ENCODE measurements at places on chromosomes 13 and 19.
A peak's percentile ranks its signal among the peaks of the same experiment; 100 is the strongest.

DNA sequence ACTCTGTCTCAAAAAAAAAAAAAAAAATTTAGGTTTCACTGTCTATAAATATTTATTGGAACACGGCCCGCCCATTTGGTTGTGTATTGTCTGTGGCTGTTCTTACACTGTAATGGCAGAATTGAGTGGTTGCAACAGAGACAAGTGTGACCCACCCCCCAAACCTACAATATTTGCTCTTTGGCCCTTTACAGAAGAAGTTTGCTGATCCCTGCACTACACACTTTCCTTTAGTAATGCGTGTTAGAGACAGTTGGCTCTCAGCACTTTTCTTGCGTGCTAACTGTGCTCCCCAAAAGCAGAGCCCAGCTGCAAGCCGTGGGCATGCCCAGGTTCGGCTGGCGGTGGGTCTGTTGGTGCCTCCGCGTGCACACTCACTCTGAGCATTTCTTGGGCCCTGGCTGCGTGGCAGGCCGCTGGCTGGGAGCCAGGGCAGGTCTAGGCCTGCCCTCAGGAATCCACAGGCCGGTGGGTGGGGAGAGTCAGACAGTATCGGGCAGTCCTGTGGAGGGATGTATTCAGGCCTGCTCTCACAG is 72.6 kb downstream of the SIPA1L3 start:
- DNase-seq = no peak

DNA sequence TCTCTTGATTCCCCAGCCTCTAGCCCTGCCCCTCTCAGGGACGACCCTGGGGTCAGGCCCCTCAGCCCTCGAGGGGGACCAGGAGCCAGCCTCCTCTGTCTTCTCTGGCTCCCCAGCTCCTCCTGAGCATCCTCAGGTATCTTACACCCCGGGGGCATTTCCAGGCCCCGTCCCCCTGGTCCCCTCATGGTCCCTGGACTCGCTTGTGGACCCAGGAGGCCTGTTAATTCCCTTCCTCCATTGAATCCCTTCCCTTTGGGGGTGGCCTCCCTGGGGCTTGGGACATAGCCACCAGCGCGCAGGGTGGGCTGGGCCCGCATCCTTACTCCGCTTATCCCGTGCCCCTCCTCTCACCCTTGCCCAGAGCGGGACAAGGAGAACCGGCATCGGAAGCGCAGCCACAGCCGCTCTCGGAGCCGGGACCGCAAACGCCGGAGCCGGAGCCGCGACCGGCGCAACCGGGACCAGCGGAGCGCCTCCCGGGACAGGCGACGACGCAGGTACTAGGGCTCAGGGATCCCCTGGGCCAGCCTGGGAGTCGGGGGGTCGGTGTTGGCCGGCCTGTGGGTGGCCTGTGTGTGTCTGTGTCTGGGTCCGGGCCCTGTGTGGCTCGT is 4.1 kb downstream of the U2AF2 start:
- no peak for DNase-seq

DNA sequence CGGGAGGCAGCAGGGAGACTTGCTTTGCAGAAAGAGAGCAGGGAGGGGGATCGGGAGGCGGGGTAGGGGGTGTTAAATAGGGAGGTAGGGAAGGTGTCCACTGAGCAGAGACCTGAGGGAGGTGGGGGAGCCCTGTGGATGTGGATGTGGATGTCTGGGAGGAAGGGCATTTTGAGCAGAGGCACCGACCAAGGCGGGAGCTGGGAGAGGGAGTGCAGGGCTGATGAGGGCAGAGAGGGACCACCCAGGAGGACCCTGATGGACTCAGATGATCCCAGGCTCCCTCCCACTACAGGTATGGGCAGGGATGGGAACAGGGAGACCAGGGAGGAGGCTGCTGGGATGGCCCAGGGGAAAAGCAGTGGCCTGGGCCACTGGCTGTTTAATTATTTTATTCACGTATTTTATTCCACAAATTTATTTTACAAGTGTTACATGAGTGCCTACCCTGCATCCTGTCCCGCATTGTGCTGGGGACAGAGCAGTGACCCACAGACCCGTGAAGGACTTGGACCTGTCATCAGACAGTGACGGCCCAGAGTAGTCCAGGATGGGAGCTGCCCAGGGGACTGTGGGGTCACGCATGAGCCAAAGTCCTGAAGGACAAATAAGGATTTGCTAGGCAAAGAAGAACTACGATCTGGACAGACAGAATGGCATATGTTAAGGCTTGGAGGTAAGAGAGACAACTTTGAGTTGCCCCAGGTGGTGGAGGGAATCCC is 5.3 kb downstream of the GRAMD1A start:
- DNase-seq = no peak

- DNase-seq = no peak
Measured at GRCh38 chr13:99421758-99422585, 79.3 kb upstream of the TM9SF2 start.

- DNase-seq = no peak
Measured at GRCh38 chr19:3161453-3161852, 17.1 kb upstream of the S1PR4 start.

- DNase-seq = no peak
Measured at GRCh38 chr13:99861771-99862170, 109.8 kb downstream of the ZIC5 start.

- no peak for DNase-seq
Measured at GRCh38 chr19:41646589-41647204, 19.8 kb upstream of the CEACAM4 start.

GRCh38 chr13:59666504-59666903 is 497.2 kb downstream of the DIAPH3 start:
- DNase-seq = no peak

DNA sequence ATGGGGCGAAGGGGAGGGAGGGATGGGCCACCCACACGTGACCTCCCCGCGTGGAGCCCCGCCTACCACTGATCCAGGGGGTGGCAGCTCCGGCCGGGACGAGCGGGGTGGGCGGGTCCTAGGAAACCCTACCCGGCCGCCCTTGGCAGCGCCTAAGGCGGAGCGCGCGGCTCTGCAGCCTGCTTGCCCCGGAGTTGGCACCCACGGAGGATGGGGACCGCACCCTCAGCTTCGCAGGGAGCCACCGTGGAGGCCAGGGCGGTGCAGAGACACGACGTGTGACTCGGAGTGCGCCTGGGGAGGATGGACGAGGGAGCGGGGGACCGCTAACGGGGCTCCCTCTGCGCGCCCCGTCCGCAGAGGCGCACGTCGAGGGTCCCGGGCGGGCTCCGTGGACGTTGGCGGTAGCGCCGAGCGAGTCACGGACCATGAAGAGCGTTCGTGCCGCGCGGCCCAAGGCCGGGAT is at the start of gene RGS9BP:
Gene RGS9BP, plus strand, starts transcription at position 129 of the 466 bp plus-strand sequence. CDS start 416 bp downstream, outside the sequence.
- DNase-seq = peak; percentile 54

GRCh38 chr19:6061376-6062130 is 48.7 kb downstream of the RFX2 start:
- DNase-seq = no peak

DNA sequence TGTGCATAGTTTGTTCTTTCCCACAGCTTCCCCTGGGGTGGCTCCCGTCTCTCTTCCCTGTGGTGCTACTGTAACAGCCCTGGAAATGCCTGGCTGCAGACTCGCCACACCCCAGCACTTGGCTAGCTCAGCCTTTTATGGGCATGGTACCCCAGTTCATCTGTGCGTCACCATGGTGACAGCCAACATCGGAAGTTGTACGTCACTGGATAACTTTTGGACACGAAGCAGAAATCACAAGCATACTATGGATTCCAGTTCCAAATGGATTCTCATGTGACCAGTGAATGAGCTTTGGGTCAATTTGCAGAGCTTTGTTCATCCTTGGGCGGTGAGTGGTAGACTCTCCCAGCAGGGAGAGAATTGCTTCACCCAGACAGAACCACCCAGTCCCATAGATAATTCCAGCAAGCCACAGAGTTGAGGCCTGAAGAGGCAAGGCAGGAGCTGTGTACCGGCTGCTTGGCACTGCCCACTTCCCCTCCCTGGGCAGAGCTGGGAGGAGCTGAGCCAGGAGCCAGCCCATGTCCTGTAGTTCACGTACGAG is 54.4 kb downstream of the COL4A2 start:
- DNase-seq = no peak

DNA sequence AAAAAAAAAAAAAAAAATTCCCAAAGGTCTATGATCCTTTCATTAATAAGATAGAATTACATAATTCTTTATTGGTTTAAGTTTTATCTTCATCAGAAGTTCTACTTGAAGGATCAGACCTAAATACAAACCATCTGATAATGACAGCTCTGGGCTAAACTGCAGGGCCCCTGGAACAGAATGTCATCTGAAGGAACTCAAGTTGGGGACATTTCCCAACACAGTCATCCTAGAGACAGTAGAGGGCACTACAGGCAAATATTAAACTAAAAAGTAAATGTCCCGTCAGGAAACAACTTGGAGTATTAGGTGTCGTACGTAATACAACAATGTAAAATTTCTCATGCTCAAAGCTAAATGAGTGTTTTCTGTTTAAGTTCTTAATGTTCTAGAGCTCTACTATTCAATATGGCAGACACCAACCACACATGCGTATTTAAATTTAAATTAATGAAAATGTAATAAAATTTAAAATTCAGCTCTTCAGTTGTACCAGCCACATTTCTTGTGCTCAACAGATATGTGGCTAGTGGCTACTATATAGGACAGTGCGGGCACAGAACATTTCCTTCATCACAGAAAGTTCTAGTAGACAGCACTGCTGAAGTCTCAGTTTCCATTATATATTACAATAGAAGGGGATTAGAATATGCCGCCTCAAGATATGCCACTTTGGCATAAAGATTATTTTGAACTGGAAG is 21.8 kb upstream of the NAXD start:
- peak; percentile 11 for DNase-seq

DNA sequence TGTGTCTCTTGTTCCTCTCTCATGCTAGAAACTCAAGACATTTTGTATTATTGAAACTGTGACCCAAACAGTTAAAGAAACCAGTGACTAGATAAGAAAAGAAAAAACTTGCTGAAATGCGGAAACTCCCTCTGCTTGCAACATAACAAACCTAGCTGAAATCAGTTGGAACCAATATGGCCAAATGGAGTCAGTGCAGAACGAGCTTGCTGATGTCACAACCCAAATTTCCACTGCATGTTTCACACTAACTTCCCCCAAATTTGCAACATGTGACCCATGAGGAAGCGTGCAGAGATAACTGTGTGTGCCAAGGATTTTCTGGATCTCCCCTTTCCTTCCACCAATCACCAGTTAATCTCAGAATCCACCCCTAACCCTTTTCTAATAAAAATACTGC is 208.0 kb downstream of the DLEU7 start:
- no peak for DNase-seq

GRCh38 chr13:54733639-54734038 is 1705.0 kb downstream of the OLFM4 start:
- no peak for DNase-seq

- no peak for DNase-seq
Measured at GRCh38 chr13:74794582-74794981, 660.4 kb upstream of the KLF12 start.

DNA sequence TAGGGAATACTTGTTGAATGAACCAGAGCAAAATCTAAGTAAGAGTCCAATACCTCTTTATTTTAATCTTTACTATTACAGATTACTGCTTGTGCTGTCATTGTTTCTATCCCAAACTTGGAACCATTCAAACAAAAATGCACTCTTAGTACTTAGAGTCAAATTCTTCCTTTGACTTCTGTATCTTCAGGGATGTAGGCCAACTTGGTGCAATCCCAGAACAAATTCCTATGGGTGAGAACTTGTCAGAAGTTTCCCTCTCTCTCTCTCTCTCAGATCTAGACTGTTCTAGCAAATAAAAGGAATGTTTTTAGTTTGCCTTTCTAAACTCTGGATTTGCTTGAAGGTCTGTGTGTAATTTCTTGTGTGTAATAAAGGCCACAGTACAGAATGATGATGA is 329.0 kb upstream of the TMTC4 start:
- DNase-seq = no peak

DNA sequence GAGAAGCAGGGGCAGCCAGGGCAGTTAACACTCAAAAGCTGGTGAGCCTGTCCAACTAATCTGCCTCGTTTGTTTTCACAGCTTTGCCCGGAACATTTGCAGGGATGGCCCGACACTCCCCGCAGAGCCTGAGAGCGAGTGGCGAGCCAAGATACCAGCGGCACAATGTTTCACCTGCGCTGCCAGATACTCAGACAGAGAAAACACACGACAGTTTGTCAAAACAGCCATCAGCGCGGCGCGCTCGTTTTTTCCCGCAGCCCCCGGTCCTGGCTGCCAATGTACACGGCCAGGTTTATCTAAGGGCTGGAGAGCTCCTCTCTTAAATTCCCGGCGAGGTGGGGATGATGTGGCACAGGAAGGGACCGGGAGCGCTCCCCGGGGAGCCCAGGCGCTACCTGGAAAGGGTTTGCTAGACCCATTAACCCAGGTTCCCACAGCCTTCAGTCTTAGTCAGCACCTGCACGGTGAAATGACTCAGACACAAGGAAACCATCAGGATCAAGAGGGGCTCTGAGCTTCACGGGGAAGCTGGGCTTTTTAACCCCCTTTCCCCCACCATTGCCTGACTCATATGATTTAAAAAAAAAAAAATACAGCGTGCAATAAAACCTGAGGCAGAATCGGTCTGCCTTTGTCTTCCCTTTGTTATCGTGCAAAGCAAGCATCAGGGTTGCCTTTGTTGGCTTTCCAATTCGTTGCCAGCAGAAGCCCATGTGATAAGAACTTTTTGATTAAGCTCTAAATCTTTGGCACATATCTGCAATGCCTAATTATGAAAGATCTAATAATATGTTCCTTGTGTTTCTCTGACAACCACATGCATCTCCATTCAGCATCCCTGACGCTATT is 186.2 kb downstream of the EFNB2 start:
- DNase-seq = no peak

DNA sequence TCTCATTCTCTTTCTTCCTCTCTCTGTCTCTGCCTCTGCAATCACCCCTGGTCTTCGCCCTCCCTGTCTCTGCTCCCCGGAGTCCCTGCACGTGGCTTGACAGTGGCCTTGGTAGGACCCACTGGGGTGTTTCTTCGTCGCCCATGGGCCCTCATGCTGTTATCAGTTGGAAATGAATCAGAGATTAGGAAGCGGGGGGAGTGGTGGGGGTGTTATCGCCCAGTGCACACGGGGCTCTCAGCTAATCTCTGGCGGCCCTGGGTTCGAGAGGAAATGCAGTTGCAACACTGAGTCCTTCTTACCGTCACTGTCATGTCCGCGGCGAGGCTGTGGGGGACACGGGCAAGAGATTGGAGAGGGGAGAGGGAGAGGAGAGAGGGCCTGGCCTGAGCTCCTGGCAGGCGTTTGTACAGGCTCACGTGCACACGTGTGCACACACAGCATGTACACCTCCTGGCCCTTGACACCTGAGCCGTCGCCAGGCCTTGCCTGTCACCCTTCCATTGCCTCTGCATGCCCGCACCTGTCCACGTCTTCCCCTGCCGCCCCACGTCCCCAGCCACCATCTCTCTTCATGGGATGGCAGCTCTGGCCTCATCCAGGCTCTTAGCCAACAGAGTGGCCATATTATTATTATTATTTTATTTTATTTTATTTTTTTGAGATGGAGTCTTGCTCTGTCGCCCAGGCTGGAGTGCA is 37.8 kb upstream of the SLC7A10 start:
- DNase-seq = no peak
